CD4-positive, alpha-beta T cell treated with Interleukin-12 subunit alpha and Interleukin-12 subunit beta, for 1 hour (primary cell): ENCODE measurements at places on chromosomes 13 and 19.

- no peak for DNase-seq
These were observed 201.1 kb downstream of the PCDH20 start for GRCh38 chr13:61214551-61214950.

- DNase-seq: no peak
These were observed 62.5 kb upstream of the PDX1 start for GRCh38 chr13:27857282-27857681.

GRCh38 chr19:16895467-16896145 lies 6.8 kb downstream of the F2RL3 start:
- no peak for DNase-seq

- no peak for DNase-seq
These were observed 30.8 kb upstream of the PEPD start for GRCh38 chr19:33552191-33552927.
